ENCODE measurements at places on chromosomes 5 and 9. TPM values are rescaled to one million over a fixed set of nuclear protein-coding genes. Genes with fewer than 3 reads are reported as not detected.

DNA sequence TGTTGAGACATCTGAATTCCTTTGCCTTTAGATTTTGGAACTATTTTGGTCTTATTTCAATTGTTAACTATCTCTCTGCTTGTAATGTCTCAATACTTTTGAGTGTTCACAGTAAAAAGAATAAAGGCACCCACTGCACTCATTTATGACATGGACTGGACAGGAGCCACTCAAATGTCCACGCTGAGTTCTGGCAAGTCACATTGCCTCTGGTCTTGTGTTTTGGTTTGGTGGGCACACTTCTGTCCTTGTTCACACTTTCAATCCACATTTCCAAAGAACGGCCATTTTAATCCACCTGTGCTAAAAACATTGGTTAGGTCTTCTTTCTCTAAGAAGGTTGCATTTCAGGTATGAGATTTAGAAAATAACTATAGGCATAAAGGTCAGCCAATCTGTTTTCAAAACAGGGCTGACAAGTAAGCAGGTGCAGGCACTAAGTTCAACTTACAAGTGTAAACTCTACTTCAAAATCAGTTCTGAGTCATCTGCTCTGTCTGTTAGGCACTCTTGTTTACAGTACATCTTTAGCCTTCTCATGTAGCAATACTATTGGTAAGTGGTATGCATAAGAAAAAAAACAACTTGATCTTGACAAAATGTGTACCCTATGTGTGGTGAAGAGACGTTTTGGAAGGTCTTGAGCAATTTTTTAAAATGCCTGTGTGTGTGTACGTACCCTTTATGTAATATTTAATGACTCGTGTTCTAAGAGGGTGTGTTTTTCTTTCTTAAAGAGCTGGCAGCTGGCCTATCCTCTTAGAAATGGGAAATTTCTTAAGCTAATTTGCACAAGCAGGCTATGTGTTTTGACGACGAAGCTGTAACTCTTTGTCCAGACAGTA, 31.5 kb upstream of the ZFAND5 start:
- DNase-seq = no peak

The DAB2 gene
- total RNA-seq = 28.5 TPM

- DNase-seq = peak; percentile 9
Observed at GRCh38 chr9:114288193-114289091, 34.5 kb upstream of the ORM1 start.

DNA sequence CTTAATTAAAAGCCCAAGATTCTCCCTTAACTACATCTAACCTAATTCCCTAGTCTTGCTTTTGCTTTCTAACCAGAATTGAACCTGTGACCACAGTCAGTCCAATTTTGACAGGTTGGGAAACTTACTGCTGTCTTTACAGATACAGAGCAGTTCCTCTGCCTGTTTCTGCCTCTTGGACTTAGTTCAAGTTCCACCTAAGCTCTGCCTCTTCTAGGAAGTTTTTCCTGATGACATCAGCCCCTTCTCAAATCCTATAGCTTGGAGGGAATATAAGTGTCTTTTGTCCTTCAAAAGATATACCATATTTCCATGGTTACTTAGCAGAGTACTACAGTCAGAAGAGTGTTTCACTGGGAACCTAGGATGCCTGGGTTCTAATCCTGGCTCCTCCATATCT, 31.7 kb downstream of the BRINP1 start:
- DNase-seq = no peak

DNA sequence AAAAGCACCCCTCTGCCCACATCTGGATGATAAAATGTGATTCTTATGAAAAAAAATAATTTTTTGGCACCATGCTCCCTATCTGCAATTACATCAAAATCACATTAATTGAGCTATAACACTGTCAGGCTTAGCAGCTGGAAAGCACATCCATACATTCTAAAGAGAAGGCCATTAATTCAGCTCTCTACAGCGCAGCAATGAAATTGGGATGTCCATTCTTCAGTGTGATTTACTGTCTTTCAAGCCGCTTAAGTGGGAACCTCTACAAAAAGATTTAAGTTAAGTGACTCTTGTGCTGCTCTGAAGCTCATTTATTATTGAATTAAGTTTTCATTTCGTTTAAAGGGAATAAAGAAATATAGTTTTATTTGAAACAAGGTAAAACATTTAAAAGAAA, 171.3 kb downstream of the EBF1 start:
- DNase-seq = no peak

DNA sequence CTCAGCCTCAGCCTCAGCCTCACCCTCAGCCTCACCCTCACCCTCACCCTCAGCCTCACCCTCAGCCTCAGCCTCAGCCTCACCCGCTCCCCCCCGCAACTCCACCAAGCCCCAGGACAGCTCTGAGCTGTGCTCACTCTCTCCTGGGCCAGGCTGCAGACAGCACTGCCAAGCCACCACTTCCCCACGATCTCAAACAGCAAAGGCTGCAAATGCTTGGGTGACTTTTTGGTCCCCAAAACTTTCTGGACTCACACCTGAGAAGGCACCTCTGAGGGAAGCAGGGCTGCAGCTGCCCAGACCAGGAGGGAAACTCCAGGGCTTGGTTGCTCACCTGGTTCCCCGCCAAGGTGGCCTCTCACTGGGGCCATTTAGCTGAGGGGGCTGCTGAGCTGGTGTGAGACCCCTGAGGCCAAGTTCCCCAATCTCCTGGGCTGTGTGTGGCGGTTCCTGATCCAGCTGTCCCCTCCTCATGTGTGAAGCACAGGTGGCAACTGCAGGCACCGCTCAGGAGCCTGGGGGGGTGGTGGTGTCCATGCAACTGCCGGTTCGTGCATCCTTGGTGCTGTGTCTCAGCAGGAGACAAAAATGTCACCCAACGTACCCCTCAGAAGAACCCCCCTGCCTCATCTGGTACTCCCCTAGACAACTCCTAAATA, 17.8 kb downstream of the MRPL36 start:
- no peak for DNase-seq

Data from left ventricle myocardium inferior (tissue), 1 donor.